GDM1 (cell line): ENCODE measurements at places on chromosomes 3 and 15.

GRCh38 chr15:57082054-57082728, 163.7 kb downstream of the TCF12 start:
- DNase-seq = no peak

GRCh38 chr15:50257924-50258323, 7.6 kb downstream of the HDC start:
- DNase-seq = no peak

DNA sequence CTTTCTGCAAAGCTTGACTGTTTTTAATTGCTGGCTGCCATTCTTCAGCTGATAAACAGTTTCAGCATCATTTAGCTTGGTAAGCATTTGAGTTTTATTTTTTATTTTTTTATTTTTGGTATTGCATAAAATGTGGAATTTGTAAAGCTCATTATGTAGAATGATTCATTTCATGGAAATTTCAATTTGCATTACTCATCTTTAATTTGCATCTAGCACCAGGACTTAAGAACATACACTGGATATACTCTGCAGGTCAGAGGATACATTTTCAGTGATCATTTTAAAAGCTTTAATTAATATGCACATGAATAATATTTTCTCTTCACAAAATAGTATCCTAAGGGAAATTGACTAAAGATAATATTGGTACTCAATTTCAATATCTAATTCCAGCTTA, 732.4 kb upstream of the BCHE start:
- no peak for DNase-seq

DNA sequence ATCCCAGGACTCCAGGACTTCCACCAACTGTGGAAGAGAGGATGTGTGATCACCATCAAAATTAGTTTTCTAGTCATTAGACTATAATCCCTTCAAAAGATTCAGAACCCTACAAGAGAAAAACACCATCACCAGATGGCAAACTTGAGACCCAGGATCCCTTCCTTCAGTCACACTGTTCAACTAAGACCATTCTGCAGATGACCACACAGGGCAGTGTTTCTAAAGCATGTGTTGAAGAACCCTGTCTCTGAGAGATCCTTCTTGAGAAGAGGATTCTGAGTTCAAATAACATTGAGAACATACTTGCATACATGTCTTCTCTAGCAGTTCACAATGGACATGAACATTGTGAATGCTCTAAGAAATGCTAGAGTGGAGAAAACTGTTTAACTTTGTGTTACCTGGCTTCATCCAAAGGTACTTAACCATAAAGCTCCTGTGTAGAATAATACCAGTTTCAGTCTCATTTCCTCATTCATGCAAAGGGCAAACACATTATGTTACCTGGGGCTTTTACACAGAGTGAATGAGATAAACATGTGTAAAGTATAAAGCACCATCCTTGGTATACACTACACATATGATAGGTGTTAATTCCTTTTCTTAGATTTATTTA, 2.4 kb upstream of the ADGRG7 start:
- no peak for DNase-seq

DNA sequence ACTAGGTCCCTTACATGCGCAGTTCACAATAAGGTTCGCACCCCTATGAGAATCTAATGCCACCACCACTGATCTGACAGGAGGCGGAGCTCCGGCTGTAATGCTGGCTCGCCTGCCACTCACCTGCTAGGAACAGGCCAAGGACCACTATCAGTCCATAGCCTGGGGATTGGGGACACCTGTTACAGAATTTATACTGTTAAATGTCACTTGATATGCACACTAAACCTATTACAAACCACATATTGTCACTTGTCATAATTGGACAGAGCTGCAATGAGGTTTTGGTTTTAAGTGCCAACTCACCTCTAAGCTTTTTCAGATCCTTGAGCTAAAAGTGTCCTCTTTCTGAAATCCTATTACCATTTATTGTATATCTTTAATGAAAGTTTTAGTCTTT, 507.9 kb upstream of the TPRG1 start:
- DNase-seq = no peak

DNA sequence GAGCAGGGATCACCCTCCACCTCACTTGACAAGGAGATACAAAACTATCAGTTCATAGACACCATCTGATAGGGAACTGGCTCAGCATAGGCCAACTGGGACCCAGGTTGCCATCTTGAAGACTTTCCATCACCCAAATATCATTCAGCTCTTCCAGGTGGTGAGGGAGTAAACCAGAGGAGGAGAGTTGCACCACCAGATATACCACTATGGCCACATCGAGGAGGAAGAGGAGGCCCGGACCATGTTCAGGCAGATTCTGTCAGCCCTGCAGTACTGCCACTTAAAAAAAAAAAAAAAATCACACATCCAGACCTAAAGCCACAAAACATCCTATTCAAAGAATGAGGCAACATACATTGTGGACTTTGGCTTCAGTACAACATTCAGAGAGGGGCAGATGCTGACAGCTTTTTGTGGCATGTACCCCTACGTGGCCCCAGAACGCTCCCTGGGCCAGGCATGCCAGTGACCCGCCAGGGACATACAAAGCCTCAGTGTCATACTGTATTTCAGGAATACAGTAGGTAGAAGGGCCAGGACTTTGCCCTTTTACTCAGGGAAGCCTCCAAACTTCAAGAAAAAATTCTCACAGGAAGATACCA, 18.4 kb upstream of the EMC3 start:
- no peak for DNase-seq

GRCh38 chr15:79352206-79352605, 41.3 kb downstream of the TMED3 start:
- no peak for DNase-seq

- no peak for DNase-seq
Observed at GRCh38 chr3:58948018-58948417, 101.8 kb downstream of the CFAP20DC start.

- DNase-seq = no peak
Observed at GRCh38 chr15:59687836-59688235, 1.3 kb downstream of the BNIP2 start.

DNA sequence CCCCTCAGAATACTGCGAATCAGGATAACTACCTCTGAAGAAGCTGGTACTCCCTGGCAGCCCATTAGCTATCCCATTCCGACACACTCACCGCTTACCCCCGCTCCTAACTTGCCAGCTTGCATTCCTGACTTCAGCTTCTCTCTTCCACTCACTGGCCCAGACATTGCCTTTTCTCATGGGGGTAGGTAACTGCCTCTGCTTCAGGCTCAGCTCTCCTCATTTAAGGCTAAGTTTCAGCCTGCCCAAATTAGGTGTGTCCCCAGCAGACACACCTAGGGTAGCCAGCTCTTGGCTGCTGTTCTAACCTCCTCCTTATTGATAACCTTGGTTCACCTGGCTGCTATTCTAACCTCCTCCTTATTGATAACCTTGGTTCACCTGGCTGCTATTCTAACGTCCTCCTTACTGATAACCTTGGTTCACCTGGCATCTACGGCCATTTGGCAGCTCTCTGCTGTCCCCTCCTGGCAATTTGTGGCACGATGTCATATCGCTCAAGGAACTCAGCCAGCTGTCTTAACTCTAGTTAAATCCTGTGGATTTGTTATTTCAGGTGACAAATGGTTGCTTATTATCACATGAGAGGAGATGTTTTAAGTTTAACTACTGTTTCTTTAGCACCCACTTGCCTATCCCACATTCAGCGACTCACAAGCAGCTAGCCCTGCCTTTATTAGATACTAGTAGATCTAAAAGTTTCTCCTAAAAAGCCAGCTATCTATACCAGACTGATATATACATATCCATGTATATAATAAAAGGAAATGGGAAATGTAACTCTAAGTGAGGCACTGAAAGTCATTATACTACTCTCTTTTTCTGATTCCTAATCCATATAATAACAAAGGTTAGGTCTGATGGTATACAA, 106.5 kb upstream of the ACP3 start:
- DNase-seq = no peak

DNA sequence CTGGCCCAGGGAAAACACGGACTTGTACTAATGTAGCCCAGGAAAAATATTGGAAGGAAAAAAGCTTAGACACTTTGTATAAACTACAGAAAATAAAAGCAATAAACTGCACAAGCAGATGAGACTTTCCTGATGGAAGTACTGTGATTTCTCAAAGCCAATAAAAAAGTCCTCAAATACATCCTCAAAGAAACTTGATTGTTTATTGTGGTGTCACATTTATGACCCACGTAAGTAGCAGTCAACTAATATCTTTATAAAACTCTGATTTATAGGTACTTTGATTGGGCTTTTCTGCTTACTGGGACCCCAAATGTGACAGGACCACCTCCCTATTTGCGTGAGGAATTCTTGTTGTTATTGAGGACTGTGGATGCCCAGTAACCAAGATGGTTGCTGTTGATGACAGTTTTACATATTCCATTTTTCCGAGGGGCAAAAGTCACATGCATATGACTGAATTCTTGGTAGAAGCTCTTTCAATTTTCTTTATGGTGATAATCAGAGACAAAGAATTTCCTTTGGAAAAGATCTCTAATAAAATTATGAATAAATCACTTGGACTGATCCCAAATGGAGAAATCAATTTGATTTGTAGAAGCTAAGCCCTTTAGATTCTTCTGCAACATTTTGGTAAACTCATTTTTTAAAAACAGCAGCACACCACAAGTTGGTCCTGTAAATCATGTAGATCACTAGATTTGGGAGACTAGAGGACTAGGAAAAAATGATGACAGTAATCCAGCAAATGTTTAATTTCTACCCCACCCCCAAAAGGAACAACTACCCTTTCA, 159.0 kb upstream of the TSC22D2 start:
- no peak for DNase-seq

GRCh38 chr3:194989241-194989640, 281.7 kb downstream of the XXYLT1 start:
- DNase-seq = no peak

- no peak for DNase-seq
Observed at GRCh38 chr3:197494366-197495058, 61.3 kb downstream of the BDH1 start.

GRCh38 chr3:129207479-129207878, 23.8 kb upstream of the CNBP start:
- DNase-seq = no peak

DNA sequence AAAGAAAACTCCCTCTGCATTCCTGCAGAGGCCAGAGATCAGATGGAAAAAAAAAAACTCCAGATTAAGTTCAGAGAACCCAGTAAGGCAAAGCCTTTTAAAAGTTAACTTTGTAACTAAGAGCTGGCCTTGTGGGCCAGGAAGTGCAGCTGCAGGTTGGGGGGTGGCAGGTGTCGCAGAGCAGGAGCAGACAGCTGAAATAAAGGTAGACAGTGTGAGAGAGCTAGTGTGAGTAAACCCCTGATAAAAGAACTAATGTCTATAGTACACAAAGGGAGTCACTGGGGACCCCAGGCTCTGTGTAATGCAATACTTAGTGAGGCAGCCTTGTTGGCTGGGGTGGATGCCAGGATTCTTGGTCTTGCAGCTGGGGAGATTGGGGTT, 42.1 kb downstream of the PPCDC start:
- no peak for DNase-seq

- no peak for DNase-seq
Observed at GRCh38 chr15:84608707-84609284, 8.0 kb downstream of the ZSCAN2 start.

- DNase-seq = no peak
Observed at GRCh38 chr15:94300612-94301011, 69.3 kb downstream of the MCTP2 start.

DNA sequence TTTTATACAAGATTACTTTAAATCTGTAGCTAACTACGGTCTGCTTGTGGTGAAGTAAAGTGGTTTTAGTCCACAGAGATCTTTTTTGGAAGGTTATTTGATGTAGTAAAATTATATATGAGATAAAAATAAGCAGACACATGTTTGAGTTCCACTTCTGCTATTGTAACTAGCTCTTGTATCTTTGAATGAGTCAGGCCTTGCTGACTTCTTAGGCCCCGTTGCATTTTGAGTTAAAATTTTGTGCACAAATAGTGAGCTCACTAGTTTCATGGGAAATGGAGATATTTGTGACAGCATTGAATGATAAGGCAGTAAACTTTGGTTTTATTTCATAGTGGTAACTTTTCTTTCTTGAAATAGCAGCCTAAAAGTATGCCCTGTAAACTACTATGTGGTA, 42.6 kb downstream of the ARIH1 start:
- no peak for DNase-seq

DNA sequence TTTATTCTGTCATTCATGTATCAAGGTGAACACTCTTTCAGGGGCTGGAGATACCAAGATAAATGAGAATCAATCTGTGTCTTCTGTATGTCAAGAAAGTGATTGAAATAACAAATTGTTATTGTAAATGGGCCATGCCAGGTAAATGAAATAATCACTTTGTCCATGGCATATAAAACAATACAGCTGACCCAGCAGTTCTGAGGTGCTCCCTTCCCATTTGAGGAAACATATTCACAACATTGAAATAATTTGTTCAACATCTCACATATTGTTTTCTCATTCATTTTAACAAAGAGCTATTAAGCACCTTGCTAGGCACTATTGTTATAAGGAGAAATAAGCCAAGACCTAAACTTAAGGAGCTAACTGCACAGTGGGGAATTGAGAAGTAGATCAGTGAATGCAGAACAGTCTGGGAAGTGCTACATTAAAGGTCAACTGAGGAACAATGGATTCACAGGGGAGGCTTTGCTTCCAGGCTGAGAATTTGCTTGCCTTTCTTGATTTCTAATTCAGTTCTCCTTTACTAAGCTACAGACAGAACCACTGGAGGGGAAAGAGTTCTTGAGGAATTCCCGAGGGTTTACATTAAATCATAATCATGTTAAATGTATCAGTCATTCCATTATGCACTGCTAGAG, 806.3 kb upstream of the ARPP21 start:
- DNase-seq = no peak

DNA sequence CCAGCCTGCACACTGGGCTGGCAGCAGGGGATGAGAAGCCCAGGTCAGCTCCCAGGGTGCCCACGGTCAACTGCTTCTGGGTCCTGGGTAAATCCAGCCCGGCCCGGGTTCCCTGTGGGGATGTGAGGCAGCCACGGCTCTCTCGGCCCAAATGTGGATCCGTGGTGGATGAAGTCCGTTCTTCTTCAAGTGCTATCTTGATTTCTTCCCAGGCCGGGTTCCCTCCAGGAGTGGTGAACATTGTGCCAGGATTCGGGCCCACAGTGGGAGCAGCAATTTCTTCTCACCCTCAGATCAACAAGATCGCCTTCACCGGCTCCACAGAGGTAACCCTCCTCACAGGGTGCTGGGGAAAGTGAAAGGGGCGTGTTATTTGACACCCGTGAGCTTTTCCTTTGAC, 16.1 kb downstream of the ALDH1A3 start:
- no peak for DNase-seq

DNA sequence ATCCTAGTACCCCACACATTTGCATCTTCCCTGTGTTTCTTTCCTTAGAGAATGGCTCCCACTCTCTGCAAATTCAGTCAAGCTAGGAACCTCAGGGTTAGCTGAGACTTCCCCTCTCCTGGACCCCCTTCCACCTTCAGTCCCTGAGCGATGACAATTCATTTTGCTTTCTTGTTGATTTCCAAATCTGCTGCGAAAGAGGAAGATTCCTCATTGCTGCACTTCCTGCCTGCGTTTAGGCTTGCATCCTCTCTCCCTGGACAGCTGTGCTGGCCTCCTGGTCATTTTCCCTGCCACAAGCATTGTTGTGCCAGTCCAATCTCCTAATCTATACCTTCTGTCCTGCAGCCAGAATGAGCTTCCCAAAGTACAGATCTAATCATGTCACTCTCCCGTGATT, 12.3 kb upstream of the DGKG start:
- no peak for DNase-seq
